ENCODE measurements at places on chromosomes 7 and 10.

GRCh38 chr10:127921075-127921752, 14.3 kb downstream of the PTPRE start:
- DNase-seq, result no peak

GRCh38 chr10:110426294-110427181, 71.2 kb upstream of the DUSP5 start:
- no peak for DNase-seq

- DNase-seq, result no peak
Measured at GRCh38 chr10:11106621-11107374, 89.1 kb downstream of the CELF2 start.

DNA sequence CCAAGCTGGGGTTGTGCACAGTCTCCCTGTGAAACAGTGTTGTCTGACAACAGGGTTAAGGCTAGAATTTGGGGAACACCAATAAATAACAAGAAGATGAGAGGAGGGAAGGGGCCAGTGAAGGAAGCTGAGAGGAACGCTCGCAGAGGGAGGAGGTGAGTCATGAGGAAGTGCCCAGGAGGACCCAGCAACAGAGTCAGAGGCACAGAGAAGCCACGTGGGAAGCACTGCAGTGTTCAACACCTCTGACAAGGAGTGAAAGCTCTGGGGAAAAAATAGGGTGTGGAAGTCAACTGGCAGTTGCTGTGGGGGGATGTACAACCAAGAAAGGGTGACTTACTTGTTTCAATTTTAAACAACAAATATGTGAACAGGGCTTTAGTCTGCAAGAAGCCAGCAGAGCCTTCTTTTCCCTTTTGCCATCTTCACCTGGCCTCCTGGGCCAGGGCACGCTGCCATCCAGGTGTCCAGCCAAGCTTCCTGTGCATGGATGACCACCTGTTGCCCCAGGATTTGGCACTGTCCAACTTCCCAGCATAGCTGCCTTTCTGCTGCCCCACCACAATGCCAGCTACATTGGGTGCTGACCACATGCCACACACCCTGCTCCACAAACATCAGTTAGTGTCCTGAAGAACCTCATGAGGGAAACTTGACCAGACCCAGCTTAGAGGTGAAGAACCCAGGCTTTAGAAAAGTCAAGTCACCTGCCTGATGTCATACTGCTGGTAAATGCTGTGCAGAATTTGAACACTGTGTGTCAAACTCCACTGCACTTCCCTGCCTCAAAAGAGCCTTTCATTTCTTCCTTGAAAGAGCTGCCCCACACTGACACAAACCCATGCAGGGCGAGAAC, 69.6 kb downstream of the ATXN7L1 start:
- peak; percentile 34 for DNase-seq

GRCh38 chr10:126459032-126459831, 71.0 kb upstream of the ADAM12 start:
- no peak for DNase-seq
